Gastrocnemius medialis (tissue), 4 donors: ENCODE measurements at places on chromosomes 12 and 14.

- no peak for DNase-seq
Measured at GRCh38 chr14:71648725-71649124, 283.5 kb upstream of the RGS6 start.

DNA sequence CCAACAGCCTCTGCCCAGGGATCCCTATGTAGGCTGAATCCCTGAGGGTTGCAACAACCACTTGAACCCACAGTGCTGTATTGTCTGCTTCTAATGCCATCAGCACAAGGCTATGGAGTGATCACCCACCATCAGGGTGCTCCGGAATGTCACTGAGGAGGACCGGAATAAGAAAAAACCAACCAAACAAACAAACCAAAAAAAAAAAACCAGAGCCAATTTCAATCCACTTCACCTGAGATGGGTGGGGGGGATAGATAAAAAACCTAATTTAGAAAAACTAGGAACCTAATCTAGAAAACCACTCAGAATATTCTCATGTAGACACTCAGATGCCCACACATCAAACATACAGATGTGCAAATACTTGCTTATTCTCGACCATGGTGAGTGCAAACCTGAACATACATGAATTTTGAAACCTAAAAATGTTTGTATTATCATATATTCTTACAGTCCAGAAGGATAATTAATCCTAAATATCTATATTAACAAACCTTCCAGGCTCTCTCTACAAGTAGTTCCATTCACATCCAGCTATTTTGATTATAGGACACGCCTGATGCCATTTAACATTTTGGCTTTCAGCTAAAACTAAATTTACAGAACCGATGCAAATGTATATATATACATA is 3.7 kb downstream of the TBX5 start:
- DNase-seq, result no peak

- DNase-seq, result no peak
Measured at GRCh38 chr14:52318062-52318461, 4.0 kb downstream of the PTGER2 start.

GRCh38 chr14:89429199-89430181 is 12.5 kb upstream of the FOXN3 start:
- DNase-seq, result no peak

DNA sequence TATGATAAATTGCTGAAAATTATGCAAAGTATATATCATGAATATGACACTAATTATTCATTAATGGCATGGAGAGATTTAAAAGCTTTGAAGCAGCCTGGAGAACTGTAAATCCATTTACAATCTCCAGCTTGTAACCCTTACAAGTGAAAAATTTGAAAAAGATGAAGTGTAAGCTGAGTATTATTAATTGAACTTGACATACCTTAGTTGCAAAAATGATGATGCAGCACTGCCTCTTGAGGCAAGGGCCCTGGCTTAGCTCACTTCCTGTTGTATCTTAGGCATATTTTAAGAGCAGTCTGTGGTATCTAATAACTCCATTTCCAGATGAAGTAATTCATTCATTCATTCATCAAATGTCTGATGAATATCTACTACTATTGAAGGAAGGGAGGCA is 158.6 kb downstream of the ANO4 start:
- DNase-seq, result no peak

DNA sequence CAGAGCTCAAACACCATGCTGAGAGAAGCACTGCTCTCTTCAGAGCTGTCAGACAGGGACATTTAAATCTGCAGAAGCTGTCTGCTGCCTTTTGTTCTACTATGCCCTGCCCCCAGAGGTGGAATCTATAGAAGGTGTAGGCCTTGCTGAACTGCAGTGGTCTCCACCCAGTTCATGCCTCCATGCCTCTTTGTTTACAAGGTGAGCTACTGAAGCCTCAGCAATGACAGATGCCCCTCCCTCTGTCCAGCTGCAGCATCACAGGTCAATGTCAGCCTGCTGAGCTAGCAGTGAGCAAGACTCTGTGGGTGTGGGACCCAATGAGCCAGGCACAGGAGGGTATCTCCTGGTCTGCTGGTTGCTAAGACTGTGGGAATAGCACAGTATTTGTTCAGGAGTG is 25.4 kb upstream of the CCDC198 start:
- DNase-seq, result no peak

DNA sequence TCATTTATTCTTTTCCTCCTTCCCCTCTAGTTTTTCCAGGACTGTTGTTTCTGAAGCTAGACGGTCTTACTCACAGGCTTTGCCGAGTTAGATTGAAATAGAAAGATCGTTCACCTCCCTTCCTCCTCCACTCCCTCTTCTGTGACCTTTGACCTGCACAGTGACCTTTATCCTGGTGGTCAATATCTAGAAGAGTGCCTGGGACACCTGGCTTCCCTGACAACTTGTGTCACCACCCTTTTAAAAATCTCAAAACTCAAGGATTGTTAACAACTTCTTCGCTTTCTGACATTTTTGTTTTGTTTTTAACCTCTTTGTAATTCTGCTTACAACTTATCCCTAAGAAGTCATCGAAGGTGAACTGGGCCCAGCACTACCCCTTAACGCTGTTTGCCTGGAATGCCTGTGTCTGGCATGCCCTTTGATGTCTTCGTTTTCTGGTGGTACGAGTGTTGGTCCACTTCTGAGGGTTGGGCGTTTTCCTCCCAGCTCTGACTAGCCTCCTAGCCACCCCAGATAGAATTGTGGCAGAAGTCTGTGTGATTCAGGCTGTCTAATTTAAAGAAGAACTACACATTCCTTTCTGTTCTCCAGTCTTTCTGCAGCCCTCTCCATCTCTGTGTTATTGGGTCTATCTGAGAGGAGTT is 2.8 kb upstream of the KRT75 start:
- no peak for DNase-seq

DNA sequence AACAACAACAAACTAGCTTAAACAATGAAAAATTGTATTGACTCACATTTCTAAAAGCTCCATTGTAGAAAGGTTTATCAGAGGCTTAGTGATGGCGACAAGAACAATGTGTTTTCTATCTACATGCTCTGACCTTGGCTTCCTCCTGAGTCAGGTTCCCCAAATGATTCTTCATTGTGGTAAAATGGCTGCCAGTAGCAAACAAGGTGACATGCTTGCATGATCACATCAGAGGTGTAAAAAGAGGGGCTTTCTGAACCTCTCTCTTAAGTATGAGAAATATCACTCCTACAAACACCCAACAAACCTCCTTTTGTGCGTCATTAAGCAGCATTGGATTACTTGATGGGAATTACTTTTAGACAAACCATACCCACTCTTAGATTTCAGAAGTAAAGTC is 252.4 kb upstream of the SYT1 start:
- DNase-seq, result no peak

GRCh38 chr12:115149279-115149678 is 465.3 kb upstream of the TBX3 start:
- DNase-seq, result no peak
